Midbrain (tissue), 1 donor: ENCODE measurements at places on chromosomes 11 and 22.

DNA sequence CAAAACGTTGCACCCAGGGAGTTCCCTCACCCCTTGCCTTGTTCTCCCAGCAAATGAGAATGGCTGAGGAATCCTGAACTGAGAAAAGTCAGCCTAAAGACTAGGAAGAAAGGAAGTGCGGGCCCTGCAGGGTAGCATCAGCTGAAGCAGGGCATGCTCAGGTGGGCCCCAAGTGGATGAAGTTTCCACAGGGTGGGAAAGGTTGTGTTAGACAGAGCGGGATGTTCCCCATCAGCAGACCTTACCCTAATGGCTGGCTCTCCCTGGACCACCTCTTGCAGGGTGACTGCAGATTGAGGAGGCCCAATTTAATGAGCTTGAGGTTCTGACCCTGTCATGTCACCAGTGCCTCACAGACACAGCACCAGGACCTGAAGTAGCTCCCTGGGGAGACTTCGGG lies 81.5 kb upstream of the MYOD1 start:
- DNase-seq: no peak

DNA sequence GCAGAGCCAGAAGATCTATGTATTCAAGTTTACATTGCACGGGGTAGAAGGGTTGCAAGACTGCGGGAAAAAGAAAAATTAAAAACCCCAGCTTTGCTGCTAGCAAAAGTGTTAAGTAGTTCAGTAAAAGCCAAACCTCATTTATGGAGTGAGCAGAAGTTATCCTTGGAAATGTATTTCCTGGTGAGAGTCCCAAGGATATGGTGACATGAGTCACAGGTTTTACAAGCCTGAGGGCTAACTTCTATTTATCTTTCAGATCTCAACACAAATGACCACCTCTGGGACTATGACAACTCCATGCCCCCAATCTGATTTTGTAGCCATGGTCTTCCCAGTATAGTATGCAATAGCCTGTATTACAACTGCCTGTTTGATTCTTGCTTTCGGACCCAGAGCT lies 26.1 kb downstream of the ABTB2 start:
- no peak for DNase-seq

GRCh38 chr11:28696591-28696990 lies 588.4 kb downstream of the METTL15 start:
- no peak for DNase-seq

GRCh38 chr22:46678003-46678657 lies 57.9 kb downstream of the GRAMD4 start:
- no peak for DNase-seq

DNA sequence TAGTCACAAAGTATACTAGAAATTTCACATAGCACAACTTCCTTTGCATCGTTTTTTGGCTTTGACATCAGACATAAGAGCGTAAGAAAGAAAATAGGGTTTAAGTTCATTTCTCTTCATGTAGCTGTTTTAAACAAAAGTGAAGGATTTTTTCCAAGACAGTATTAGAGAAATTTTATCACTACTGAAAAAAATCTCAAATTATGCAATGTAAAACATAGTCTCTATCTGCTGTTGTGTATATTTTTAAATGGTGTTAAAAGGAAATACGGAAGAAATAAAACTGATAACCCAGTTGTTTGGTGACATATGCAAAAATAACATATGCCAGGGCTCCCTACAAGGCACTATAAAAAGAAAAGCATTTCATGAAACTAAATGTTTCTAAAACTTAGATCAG lies 1449.4 kb downstream of the LRRC4C start:
- DNase-seq: no peak

GRCh38 chr11:1563149-1563638 lies 8.9 kb downstream of the DUSP8 start:
- DNase-seq: no peak

GRCh38 chr22:42436404-42436803 lies 4.2 kb upstream of the NFAM1 start:
- no peak for DNase-seq

- peak; percentile 74 for DNase-seq
Observed at GRCh38 chr11:8033305-8034105, 46.4 kb downstream of the EIF3F start.

GRCh38 chr11:83728281-83728680 lies 442.1 kb upstream of the CCDC90B start:
- DNase-seq: no peak

DNA sequence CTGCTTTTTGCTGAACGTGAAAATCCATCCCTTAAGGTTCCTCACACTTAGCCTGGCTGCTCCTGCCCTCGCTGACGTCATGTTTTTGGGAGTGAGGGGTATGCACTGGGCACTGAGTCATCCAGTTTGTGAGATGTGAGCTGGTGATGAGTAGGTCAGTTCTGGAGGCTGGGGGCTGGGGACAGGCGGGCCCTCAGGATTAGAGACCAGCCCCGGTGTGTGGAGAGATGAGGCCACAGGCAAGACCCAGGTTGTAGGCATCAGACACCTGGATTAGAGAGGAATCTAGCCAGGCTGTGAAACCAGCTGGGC lies 9.2 kb downstream of the KCNC1 start:
- DNase-seq: no peak

- DNase-seq: no peak
Observed at GRCh38 chr22:47417699-47418098, 655.2 kb downstream of the TBC1D22A start.

- no peak for DNase-seq
Observed at GRCh38 chr22:20022231-20022977, 1.5 kb downstream of the TANGO2 start.

GRCh38 chr22:42072606-42073330 lies 1.3 kb upstream of the PHETA2 start:
- no peak for DNase-seq

DNA sequence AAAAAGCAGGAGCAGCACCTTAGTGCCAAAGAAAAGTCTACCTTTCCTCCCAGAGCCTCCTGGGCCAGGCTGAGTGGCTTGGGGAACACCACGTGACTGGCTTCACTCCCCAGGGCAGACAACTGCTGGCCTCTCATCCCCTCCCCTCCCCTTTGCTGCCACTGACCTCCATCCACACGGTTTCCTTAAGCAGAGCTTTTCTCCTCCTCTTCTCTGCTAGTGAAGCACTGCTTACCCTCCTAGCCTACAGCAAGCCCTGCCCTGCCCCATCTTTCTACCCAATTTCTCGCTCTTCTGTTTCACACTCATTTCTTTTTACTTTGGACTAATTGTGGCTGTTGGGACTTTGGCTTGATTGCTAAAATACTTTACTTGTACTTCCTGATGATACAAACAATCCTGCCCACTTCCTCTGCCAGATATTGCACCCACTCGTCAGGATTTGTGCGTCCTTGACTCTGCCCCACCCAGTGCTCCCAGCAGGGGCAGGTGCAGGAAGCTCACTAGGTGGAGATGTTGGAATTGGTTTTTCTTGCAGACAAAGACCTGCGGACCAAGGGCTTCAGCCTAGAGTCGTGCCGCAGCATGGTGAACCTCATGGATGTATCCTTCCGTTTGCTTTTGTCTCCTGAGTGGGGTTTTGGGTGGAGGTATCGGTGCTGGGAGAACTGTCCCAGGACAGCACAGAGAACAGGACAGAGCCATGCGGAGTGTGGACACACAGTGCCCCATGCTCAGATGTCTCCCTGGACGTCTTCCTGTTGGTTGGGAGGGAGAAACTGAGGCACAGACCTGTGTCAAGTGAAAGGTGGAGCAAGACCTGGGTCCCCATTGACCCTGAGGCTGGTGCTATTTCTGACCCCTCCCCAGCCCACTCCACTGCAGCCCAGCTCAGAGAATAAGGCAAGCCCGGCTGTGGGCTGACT lies 27.3 kb downstream of the CAPN1 start:
- DNase-seq: no peak

DNA sequence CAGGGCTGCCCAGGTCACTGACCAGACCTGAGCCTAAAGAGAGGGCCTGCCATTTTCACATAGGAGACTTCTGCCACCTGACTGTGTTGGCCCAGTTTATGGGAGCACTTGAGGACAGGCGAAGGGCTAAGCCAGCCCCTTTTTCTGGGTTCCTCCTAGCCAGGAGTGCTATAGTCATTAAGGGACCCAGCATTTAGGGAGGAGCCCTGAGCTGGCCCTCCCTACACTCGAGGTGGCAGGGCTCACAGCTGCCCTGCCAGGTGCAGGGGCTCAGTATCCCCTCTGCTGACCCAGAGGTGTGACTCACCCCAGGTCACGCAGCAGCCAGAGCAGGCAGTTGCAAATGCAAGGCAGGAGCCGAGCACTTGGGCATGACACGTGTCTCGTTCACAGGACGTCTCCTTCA lies 86.3 kb upstream of the CRYBB3 start:
- no peak for DNase-seq

DNA sequence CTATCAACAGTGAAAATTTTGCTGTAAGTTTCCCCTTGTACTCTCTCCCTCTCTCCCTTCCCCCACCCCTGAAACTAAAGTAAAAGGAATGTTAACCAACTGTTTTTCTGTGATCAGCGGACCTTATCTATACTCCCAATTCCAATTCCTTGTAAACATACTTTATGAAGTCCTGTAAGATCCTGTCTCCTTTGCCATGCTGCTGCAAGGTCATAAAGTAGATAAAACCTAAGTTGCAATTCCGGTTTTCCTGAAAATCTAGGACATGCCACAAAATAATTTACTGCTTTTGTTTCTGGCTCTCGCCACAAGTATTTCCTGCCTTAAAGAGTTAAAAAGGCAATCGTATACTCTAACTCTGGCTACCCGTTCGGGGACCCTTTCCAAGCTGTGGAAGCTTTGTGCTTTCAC lies 1469.0 kb downstream of the LRRC4C start:
- DNase-seq: no peak

GRCh38 chr22:36144886-36145541 lies 15.5 kb downstream of the APOL3 start:
- DNase-seq: peak; percentile 83

- no peak for DNase-seq
Observed at GRCh38 chr11:99184146-99184545, 163.4 kb downstream of the CNTN5 start.

DNA sequence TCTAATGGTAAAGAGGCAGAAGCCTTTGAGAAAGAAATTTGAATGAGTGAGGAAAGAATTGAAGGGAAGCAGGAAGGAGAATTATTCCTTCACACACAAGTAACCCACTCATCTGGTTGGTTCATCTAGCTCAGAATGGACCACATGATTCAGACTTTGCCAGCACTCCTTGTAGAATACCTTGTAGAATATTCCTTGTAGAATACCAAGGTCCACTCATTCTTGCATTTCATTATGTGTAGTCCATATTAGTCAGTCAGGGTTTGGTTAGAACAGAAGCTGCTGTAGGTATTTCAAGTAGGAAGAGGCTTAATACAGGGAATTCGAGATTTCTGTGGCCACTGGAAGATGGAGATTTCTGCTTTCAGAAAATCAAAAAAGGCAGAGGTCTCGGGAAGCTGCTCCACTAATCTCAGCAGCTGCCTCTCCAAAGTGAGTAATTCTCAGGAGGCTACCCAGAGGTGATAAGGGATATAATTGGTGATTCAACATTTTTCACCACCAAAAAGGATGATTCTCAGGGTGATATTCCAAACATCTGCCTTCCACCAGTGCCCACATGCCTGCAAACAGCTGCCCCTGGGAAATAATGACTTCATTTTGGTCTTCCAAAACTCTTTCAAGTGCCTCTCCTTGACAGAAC lies 329.1 kb downstream of the TMEM135 start:
- no peak for DNase-seq

DNA sequence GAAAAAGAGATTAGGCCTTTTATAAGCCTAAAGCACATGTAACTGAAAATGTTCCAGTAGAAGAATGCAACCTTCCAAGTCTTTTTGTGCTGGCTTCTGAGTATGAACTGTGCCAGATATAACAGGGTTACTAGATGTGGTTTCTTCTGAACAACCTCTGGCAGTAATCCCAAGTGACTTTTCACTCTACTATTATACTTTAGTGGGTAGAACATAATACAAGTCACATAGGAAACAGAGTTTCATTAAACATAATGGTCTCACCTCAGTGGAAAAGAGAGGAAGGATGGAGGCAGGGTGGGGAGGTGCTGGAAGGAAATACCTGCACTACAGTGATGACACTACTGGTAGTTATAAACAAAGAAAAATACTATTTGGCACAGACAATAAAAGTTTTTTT lies 81.3 kb downstream of the PHF21A start:
- DNase-seq: no peak

DNA sequence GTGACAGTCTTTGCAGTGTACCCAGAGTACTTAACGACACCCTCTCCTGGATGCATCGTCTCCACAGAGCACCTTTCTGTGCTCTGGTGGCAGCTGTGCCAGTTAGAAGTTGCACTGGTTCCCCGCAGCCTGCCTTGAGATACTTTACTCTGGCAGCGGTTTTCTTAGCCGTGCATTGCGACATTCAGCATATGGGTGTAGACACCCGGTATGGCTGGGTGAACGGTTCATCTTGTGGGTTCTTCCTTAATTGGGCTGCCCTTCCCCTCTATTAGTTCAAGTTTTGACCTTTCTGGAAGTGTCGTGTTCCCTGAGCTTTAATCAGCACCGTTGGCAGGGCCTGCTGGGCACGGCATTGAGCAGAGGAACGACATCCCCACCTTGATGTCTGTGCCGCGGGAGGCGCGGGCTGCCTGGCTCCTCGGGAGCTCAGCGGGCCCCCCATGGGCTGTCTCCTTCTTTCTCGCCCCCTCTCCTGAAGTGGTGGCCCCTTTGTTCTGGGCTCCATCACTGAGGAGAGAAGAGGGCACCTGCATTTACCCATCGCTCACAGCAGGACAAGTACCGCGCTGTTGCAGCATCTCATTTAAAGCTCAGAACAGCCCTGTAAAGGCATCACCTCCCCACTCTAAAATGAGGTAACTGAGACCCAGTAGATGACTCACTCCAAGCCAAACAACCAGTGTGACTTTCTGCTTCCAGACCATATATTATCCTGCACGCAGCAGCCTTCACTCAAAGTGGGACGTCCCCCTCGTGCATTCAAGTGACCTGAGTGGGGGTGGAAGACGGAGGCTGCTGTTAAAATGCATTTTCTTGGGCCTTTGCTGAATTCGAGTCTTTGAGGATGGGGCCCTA lies 13.3 kb downstream of the FAM83F start:
- DNase-seq: no peak

DNA sequence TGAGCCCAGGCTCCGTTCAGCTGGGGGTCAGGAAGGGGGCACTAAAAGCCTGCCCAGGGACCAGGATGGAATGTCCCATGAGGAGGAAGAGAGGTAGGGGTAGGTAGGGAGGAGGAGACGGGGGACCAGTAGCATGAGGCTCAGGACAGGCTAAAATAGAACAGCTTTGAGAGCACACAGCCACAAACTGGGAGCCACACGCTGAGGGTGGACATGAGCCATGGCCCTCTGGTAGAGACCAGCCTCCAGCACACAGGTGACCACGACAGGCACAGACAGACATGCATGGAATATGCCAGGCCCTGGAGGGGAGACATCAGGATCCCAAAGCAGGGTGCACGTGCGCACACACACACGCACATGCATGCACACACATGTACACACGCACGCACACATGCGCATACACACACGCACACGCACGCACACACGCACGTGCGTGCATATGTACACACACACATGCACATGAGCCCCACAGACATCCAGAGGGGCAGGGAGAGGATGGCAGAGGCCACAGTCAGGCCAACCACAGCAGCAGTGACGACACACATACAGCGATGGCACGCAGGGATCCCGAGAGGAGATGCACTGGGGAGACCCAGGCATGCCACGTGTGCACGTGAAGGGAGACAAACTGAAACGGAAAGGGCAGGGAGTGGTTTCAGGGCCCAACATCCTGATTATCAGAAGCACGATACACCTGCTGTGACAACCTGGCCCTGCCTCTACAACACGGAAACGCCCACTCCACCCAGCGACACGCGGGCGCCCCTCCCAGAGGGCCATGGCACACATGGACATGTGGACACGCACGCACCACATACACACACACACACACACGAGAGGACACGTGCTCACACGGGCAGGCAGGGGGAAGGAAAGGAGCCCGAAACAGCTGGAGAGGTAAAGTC lies 25.7 kb downstream of the LRRC10B start:
- DNase-seq: no peak

GRCh38 chr11:73152086-73152853 lies 10.2 kb upstream of the FCHSD2 start:
- DNase-seq: no peak
